ENCODE measurements at places on chromosomes 12 and 14. TPM values are rescaled to one million over a fixed set of nuclear protein-coding genes. Genes with fewer than 3 reads are reported as not detected.

The IFNG-AS1 gene
- total RNA-seq, result 0.21 TPM

The TDRD9 gene
- total RNA-seq, result 1.3 TPM

DNA sequence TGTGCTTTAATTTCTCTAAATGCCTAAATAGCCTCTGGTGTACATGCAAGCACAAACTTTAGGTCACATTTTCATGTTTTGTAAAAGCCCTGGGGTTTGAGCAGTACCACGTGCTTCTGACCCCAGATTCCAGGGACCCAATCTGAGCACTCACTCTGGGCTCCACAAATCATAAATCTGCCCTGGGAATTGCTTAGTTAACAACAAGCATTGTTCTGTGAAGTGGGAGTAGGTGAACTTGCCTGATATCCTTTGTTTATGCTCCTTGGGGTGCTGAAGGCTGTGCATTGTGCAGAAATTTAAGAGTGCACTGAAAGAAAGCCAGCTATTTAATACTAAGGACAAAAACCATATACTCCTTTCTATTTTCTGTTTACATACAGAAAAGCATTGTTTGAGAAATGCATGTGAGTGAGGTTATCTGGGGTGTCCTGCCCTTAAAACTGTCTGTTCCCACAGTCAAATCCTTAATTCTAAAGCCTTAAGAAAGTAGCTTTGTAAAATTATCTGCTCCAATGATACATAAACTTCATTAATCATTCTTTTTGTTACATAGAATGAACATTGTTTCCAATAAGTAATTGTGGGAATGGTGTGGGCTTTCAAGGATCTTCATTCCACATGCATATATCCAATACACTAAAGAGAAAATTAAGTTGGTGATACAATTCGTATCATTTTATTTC is 258.6 kb upstream of the NPAS3 start:
- no peak overlapping the region for H3K4me3 ChIP-seq
- no peaks in the 10 kb centered on the region for H3K27me3 ChIP-seq
- H3K36me3 ChIP-seq, result no peaks in the 10 kb centered on the region
- no peak overlapping the region for H3K27ac ChIP-seq
- no peak for DNase-seq

- H3K4me3 ChIP-seq, result no peak overlapping the region
- H3K36me3 ChIP-seq, result no peaks in the 10 kb centered on the region
- no peaks in the 10 kb centered on the region for H3K27me3 ChIP-seq
- no peak for DNase-seq
These were observed 604.0 kb downstream of the NOVA1 start for GRCh38 chr14:25993830-25994229.

Measured in activated CD8-positive, alpha-beta T cell treated with anti-CD3 and anti-CD28 coated beads, Interleukin-2, amount 10 ng/mL, durations not matched to agents 7 days and 5 days (primary cell).